ENCODE measurements at places on chromosomes 3 and 15.

DNA sequence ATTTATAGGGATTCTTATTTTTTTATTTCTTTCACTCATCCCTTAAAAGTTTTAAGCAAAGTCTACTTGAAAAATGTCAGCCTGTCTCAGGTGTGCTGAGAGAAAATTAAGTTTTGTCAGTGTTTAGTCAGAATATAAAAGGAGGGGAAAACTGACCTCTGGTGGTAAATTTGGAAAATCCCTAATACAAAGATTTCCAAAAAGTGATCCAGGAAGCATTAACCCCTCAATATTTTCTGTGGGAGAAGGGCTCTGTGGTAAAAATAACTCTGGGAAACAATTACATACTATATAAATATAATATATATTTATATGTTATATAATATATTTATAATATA is 41.0 kb upstream of the FRMD4B start:
- DNase-seq: no peak

DNA sequence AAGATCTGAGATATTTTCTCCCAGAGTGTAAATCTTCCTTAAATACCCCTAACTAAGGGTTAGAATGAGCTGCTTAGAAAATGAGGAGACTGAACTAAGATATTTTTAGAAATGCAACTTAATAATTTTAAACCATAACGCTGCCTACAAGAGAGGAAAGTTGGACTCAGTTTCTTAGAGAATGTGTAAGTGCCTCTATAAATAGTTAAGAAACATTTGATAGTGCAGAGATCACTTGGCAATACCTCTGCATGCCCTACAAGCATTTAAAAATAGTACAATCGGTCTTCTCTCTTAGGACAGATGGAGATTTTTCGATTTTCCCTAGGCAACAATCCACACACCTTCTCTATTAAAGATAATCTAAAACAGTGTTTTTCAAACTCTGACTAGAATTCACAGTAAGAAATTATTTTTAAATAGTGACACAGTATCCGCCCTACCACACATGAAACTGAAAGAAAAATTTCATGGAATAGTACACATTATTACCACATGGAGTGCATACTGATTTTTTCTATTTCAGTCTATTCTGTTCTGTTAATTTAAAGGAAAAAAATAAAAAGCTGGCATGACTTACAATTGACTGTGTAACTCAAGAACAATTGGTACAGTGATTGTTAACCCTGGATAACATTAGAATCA is 83.2 kb downstream of the GADL1 start:
- no peak for DNase-seq

- no peak for DNase-seq
These were observed 30.0 kb downstream of the ST6GAL1 start for GRCh38 chr3:186960347-186960746.

GRCh38 chr3:25631989-25632388 is 32.7 kb downstream of the TOP2B start:
- DNase-seq: no peak

Measured in HFFc6 (cell line).